ENCODE measurements at places on chromosomes 11 and 22. TPM values are rescaled to one million over a fixed set of nuclear protein-coding genes. Genes with fewer than 3 reads are reported as not detected.

The ATP5MG gene
- total RNA-seq, result 62.3 TPM

The OR2AT4 gene
- not detected for total RNA-seq

The FAM227A gene
- 1.9 TPM for total RNA-seq

The OR51B5 gene
- not detected for total RNA-seq

The LMO2 gene
- 5.8 TPM for total RNA-seq

The PATE4 gene
- not detected for total RNA-seq

The C11orf97 gene
- not detected for total RNA-seq

The HTR3B gene
- not detected for total RNA-seq

The XKR3 gene
- total RNA-seq, result not detected

The NDUFS3 gene
- total RNA-seq, result 46.9 TPM

The POU2AF3 gene
- total RNA-seq, result not detected

The VSIG10L2 gene
- 3.0 TPM for total RNA-seq

The KCNE3 gene
- not detected for total RNA-seq

The CST6 gene
- total RNA-seq, result 1,577 TPM

The NXPE1 gene
- total RNA-seq, result not detected

The HPX gene
- total RNA-seq, result 0.42 TPM

The OR52I1 gene
- total RNA-seq, result not detected

The CECR2 gene
- total RNA-seq, result 2.7 TPM

The JAML gene
- total RNA-seq, result 0.46 TPM

The GP1BB gene
- 47.2 TPM for total RNA-seq

The CDCA5 gene
- 1.6 TPM for total RNA-seq

The BIK gene
- 9.9 TPM for total RNA-seq

The TNKS1BP1 gene
- total RNA-seq, result 231 TPM

The ESAM gene
- total RNA-seq, result 6.1 TPM

The STX3 gene
- total RNA-seq, result 23.5 TPM

The WNT7B gene
- 39.9 TPM for total RNA-seq

The GDPD4 gene
- total RNA-seq, result not detected

The OTOG gene
- not detected for total RNA-seq

The CCDC87 gene
- 0.42 TPM for total RNA-seq

The SCO2 gene
- total RNA-seq, result 4.8 TPM

The C11orf21 gene
- total RNA-seq, result 0.67 TPM

The KRTAP5-9 gene
- total RNA-seq, result not detected

The MYOD1 gene
- not detected for total RNA-seq

The CKAP5 gene
- total RNA-seq, result 31.3 TPM

The ANO1 gene
- total RNA-seq, result 55.1 TPM

The ZC3H12C gene
- total RNA-seq, result 13.8 TPM

The TLCD5 gene
- 1.7 TPM for total RNA-seq

The SLC25A18 gene
- total RNA-seq, result 1.2 TPM

The PHF5A gene
- 44.7 TPM for total RNA-seq

The CELSR1 gene
- 31.7 TPM for total RNA-seq

The CCDC73 gene
- not detected for total RNA-seq

The LUZP2 gene
- not detected for total RNA-seq

All from lower leg skin (tissue), 4 donors.